ENCODE measurements at places on chromosomes 11 and 22.

DNA sequence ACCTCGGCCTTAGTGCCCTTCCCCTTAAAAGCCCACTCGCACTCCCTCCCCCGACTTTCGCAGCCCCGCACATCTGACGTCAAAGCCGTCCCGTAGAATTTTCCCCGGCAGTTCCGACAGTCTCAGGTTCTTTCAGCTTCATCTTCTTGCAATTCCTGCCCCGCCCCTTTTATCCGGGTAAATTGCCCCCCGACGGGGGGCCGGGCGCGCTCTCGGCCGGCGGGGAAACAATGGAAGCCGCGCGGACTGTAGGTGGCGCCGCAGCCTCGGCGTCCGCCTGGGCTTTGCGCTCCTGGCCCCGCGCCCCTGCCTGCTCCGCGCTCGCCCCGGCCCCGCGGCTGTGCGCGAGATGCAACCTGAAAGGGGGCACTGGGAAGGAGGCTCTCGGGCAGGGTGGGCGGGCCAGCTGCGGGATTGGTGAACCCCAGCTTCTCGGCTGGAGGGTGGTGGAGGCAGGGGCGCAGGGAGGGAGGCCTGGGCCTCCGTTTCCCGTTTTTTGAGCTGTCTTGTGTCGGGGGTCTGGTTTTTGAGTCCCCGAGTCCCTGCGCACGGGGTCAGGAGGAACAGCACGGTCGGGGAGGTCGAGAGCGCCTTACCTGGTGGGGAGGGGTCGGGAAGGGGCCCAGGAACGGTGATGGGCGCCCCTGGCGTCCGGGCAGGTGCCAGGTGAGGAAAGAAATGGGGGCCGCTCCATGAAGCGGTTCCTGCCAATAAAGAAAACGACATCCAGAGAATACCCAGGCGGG lies 859 bp upstream of the FGF19 start:
- DNase-seq = no peak

- DNase-seq = no peak
These were observed 1621.6 kb upstream of the RAG2 start for GRCh38 chr11:38219636-38220035.

DNA sequence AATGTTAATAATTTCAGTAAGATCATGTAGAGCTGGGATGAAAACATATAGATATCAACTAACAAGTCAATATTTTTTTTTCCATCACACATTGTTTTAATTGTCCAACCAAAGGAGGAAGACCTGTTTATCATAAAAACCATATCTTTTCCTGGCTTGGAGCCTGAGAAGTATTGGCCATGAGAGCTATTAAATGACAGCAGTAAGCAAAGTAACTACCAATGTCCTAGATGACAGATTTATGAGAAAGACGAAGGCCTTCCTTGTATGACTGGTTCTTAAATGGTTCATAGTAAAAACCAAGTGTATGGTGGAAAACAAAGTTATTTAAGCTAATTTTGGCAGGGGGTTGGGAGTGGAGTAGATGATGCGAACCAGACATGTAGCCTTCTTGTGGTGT lies 1147.1 kb upstream of the TENM4 start:
- no peak for DNase-seq

GRCh38 chr11:57679396-57679795 lies 11.5 kb downstream of the ZDHHC5 start:
- no peak for DNase-seq

GRCh38 chr11:100550912-100551632 lies 136.0 kb upstream of the ARHGAP42 start:
- no peak for DNase-seq

- no peak for DNase-seq
These were observed 5.1 kb downstream of the ACCS start for GRCh38 chr11:44071157-44071556.

DNA sequence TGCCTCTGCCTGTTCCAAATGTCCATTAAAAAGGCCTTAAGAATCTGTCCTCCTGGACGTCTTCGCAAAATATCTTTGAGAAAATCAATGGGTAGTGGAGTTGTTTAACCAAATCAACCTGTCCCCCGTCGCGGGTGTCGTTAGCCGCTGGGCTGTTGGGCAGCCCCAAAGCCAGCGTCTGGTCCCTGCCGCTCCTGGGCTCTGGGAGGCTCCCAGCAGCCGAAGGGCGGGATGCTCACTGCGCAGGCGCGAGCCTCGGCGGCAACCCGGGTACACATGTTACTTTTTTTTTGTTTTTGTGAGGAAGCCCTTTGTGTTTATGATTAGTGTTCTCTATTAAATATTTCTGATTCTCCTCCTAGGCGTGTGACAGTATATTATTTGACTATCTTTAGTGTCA lies 12.6 kb downstream of the MMP10 start:
- no peak for DNase-seq

GRCh38 chr11:119626197-119626841 lies 102.7 kb downstream of the NECTIN1 start:
- DNase-seq = no peak

- DNase-seq = no peak
These were observed 17.6 kb upstream of the TOLLIP start for GRCh38 chr11:1327064-1327460.

GRCh38 chr11:1089738-1090599 lies 15.3 kb downstream of the MUC2 start:
- DNase-seq = no peak

DNA sequence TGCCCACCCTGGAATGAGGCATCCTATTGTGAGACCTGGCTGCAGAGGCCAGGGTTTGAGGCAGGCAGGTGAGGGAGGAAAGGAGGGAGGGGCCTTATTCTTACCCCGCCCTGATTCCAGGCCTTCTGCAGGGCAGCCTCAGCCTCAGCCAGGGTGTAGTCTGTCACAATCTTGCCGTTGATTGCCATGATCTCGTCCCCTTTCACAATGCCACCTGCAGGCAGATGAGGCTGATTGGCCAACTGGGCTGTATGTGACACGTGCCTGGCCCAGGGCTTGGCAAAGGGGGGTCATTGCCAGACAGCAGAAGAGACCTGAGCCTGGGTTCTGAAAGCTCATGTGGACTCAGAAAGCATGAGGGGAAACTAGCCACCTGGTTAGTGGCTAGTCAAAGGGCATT lies 21.4 kb upstream of the ABCC8 start:
- DNase-seq = no peak

- no peak for DNase-seq
These were observed 3.6 kb downstream of the AHNAK start for GRCh38 chr11:62542750-62543567.

- no peak for DNase-seq
These were observed 57.7 kb downstream of the PICALM start for GRCh38 chr11:86011175-86011574.

GRCh38 chr11:101091781-101092180 lies 37.8 kb downstream of the PGR start:
- DNase-seq = no peak

DNA sequence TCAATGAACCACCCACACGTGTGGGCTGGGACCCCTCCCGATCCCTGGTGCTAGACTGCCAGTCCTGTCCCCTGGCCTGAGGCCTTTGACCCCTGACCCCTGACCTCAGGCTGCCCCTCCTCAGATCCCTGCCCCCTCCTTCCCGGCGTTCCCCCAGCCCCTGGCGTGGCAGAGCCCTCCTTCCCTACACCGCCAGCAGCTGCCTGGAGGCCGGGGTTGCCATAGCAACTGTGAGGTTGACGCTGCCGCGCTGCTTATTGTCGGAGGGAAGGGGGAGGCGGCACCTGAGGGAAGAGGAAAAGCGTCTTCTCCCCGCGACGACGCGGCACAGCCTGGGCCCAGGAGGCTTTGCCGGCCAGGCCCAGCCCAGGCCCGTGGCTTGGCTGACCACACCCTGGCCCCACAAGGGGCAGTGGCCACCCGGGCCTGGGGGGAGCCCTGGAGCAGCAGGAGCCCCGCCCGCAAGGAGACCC lies 32.6 kb downstream of the SHANK3 start:
- no peak for DNase-seq

DNA sequence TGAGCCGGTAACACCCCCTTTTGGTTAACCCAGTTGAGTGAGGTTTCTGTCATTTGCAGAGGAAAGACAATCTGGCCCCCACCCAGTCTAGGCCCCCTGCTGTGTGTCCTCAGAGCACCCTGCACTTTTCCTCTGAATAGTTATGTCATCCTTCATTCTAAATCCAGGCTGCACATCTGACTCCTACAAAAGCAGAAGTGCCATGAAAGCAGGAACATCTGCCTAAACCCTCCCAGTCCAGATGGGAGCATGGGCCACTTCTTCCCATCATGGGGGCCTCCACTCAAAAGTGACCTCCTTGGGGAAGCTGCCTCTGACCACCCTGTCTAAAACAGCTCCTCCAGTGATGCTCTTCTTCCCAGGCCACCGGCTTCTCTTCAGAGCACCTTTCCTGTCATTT lies 53.7 kb upstream of the HMGXB4 start:
- no peak for DNase-seq

DNA sequence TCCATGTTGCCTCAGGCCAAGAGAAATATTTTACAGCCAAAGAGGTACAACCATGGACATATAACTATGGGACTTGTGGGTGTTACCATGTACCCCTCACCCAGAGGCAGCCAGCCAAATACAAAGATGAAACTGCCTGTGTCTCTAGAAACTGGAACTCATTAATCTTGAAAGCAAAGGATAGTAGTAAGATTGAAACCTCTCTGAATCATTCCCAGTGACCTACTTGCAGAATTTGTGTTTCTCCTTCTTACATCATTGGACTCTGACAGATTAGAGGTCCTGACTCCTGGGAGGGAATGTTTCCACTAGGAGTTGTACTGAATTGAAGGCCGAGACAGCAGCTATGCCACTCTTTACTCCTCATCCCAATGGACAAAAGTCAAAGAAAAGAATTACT lies 257.4 kb upstream of the UBASH3B start:
- DNase-seq = no peak

GRCh38 chr11:93903989-93904388 lies 53.6 kb upstream of the VSTM5 start:
- no peak for DNase-seq

GRCh38 chr11:29324328-29324727 lies 692.5 kb downstream of the KCNA4 start:
- no peak for DNase-seq

DNA sequence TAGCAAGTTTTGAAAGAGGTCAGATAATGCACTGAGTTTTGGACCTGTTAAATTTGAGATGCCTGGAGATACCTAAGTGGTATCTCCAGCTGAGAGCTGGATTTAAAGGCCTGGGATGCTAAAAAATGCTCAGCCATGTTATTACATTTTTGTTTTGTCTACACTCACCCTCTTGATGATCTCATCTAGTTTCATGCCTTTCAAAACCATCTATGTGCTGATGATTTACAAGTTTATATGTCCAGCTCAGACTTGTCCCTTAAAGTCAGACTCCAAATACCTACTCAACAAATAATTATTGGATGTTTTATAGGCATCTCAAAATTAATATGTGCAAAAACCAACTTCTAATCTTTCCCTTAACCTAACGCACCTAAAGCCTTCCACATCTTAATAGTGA lies 103.6 kb upstream of the OR9G4 start:
- no peak for DNase-seq

GRCh38 chr11:17400048-17400775 lies 11.8 kb upstream of the KCNJ11 start:
- no peak for DNase-seq

GRCh38 chr11:3055891-3056290 lies 1.3 kb downstream of the CARS1 start:
- DNase-seq = no peak

DNA sequence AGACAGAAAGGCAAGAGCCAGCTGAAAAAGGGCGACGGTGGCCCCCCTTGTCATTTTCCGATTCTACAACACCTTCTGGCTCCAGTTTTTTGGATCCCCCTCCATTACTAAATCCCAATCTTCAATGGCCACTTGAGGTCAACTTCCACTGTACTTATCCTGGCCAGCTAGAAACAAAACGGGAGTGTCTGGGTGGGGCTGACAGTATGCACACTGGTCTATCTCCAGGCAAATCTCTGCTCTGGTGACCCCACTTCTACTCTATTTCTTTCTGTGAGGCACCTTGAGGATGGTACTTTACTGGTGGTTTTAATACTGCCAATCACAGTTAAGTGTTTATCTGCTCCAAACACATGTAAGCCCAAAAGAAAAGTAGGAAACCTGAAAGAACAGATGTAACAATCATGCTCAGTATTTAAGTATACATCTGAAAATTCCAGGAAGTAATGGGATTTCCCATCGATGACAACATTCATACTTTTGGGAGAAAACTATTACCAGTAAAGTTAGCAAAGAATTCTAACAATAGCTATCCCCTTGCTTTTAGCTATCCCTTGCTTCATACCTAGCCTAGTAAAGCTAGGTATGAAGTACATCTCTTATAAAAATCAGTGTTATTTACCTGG lies 16.0 kb downstream of the CDON start:
- DNase-seq = no peak

DNA sequence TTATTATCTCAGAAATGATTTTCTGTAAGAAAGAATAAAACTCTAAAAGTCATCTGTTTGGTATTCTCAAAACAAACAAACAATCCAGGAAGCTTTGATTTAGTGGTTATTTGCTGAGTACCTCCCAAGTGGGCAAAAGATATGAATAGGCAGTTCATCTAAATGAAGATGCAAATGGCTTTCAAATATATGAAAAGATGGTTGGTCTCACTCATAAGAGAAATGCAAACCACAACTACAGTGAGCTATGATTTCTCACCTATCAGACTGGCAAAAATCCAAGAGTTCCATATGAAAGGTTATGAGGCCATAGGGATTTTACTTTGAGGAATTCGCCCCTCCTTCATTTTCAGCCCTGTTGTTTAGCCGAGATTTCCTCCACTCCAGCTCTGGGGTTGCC lies 11.3 kb upstream of the P2RY2 start:
- DNase-seq = no peak

- DNase-seq = no peak
These were observed 22.9 kb downstream of the GNAZ start for GRCh38 chr22:23093051-23093788.

GRCh38 chr11:117950993-117951961 lies 22.1 kb upstream of the TMPRSS13 start:
- no peak for DNase-seq

GRCh38 chr11:73875840-73876239 lies 806 bp downstream of the COA4 start:
- DNase-seq = no peak

- DNase-seq = no peak
These were observed 859 bp upstream of the BIRC3 start for GRCh38 chr11:102316346-102316904.

DNA sequence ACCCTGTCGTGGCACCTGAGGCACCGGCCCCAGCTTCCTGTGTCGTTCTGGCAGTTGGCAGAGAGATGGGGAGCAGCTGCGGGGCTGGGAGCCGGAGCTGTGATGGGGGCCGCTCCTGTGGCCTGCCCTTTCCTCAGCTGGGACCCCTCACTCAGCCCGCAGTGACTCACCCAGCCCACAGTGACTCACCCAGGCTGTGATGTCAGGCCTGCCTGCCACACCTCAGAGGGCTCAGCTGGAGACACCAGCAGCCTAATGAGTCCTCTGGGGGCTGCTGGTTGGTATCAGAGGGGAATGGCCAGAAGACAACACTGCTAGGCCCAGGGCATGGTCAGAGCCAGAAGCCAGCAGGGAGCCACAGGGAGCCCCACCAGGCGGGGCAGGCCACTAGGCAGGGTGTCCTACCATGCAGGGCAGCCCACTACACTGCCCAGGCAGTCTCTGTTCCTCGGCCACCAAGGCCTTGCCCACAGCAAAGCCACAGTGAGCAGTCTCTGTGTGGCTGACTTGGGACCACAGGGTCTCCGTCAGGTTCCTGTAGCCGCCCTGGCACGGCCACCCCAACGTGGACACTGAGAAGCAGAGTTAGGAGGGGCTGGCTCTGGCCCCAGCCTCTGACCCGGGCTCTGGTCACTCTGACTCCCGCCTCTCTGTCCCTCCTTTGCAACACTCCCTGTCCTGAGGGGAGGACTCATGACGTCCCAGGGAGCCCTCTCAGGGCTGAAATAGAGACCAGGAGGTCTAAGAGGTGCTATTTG lies 4.2 kb upstream of the FXYD2 start:
- peak; percentile 55 for DNase-seq

GRCh38 chr11:92325416-92325815 lies 100.8 kb downstream of the FAT3 start:
- DNase-seq = no peak

All from stimulated activated CD8-positive, alpha-beta memory T cell treated with anti-CD3 and anti-CD28 coated beads, Interleukin-15, amount 100 ng/mL, for 24 hours (primary cell).